ENCODE measurements at places on chromosomes 6 and 20.

- no peak for DNase-seq
Measured at GRCh38 chr6:164085091-164086075, 670.9 kb downstream of the QKI start.

- no peak for DNase-seq
Measured at GRCh38 chr6:56021943-56022342, 146.6 kb upstream of the BMP5 start.

GRCh38 chr6:148422085-148422484 is 79.4 kb downstream of the SASH1 start:
- DNase-seq: peak; percentile 98

DNA sequence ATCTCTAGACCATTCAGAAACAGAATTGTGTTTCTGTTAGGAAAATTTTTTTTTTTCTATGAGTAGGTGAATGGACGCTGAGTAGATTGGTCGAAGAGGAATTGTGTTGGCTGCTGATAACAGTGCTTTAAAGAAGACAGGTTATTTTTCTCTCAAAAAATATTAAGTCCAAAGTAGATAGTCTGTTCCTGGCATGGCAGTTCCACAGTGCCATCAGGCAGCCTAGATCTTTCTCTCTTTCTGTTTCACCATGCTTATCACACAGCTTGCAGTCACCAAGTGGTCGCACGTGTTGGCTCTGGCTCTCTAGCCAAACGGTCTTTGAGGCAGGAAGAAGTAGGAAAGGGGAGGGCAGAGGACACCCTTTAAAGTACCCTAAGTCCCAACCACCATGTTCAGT is 22.4 kb upstream of the SERINC3 start:
- DNase-seq: no peak

DNA sequence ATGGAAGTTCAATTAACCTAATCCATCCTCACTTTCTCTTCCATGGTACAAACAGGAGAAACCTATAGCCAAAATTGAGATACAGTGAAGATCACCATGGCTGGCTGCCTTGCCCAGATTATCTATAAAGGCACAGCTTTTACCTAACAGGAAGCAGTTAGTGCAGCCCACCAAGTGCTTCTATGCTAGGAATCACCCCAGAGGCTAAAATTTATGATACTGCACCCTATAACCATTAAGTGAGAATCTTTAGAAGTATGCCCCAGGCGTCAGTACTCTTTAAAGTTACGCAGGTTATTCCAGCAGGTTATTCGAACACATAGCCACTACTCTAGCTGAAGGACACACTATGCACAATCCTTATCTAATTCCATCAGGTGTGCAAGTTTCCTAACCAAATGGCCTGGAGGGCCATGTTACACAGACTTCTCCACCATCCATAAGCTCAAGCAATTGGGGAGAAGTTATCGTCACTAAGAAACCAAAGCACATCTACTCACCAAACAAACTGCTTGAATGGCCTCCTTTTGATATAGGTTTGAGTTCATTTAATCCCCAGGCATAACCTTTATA is 43.1 kb downstream of the MAN1A1 start:
- no peak for DNase-seq

GRCh38 chr6:136550330-136551071 is at the start of gene MAP7:
Gene MAP7, minus strand, starts transcription at chr6:136550422. Its CDS starts 14 bp downstream, at chr6:136550408.
- DNase-seq: peak; percentile 20

DNA sequence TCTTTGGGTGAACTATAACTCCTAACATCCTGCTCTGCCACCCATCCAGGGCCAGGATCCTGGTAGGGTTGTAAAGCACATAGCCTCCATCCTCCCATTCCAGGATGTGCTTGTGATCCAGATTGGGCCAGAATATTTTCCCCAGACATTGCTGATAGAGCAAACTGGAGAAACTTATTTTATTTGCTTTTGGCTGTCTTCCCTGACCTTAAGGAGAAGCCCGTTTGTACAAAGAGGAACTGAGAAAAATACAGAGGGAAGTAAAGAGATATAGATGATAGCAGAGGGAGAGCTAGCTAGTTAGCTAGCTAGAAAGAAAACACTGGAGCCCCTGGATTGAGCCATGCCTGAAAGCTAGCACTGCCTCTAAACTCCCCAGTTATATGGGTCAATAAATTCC is 9.0 kb upstream of the HDAC2 start:
- DNase-seq: no peak

- no peak for DNase-seq
Measured at GRCh38 chr6:40937491-40937890, 101.5 kb downstream of the UNC5CL start.

- DNase-seq: no peak
Measured at GRCh38 chr6:43186706-43187105, 4.7 kb downstream of the CUL9 start.

DNA sequence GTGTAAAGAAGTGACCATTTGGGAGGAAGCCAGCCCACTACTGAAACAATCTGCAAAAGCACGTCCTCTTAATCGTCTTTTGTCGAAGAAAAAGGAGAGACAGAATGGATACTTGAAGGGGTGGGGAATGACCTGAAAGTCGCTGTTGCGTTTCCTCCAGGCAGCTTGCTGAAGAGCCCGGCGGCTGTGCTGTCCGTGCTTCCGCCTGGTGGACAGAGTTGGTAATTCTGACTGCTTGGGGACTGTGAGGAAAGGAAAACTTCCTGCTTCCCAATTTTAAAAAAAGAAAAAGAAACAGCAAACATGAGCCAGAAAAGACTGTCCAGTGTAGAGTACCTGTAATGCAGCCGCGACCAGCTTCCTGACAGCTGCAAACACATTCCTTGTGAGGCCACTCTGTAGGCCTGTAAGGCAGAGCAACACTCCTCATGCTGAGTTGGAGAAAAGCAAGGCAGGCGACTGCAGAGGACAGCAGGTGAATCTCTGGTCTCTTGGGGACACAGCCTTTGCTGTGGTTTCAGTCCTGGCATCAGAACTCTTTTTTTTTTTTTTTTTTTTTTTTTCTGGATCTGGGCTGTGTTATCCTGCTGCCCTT is 251.1 kb upstream of the TBX18 start:
- DNase-seq: peak; percentile 65

DNA sequence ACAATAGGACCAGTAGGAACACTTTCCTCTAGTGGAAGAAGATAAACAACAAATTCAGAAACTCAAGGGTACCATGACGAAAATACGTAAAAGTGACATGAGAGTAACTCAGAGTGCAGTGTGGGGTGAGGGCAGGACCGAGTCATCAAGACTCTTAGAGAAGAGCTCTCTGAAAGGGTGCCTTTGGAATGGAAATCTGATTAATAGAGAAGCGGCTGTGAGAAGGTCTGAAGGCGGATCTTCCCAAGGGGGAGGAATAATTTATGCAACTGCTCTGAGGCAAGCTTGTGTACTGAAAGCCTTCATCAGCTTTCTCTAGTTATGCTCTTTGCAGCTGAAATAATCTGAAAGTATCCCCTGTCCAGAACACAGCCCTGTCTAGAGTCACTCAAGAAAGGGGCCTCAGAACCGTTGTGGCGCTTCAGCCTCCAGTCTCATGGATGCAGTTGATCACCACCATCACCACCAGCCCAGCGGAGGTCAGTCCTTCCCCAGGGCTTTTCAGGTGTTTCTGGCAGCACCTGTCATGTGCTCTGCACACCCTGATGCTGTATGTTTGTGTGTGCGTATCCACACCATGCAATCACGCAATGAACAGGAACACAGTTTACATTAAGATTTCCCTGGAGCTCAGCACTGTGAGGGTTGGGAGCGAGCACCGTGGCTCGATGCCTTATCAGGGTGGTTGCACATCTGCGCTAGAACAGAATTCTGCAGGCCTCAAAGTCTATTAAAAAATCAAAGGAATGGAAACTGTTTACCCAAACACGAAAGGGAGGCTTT is 396.5 kb downstream of the SMOC2 start:
- no peak for DNase-seq

DNA sequence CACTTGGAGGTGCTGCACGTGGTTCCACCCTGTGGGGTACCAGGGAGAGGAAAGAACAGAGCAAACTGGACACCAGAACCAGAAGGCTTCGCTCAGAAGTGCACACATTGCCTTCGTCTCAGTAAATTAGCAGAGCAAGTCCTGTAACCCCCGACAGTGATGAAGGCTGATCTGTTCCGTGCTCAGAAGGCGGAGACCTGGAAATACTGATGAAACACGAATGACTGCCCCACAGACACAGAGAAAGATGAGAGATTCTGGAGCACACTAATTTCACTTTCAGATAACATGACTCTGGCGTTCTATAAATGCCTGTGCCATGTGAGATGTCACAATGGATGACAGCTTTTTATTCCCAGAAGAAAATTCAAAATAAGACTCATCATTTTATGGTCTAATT is 44.2 kb upstream of the CCR6 start:
- no peak for DNase-seq

DNA sequence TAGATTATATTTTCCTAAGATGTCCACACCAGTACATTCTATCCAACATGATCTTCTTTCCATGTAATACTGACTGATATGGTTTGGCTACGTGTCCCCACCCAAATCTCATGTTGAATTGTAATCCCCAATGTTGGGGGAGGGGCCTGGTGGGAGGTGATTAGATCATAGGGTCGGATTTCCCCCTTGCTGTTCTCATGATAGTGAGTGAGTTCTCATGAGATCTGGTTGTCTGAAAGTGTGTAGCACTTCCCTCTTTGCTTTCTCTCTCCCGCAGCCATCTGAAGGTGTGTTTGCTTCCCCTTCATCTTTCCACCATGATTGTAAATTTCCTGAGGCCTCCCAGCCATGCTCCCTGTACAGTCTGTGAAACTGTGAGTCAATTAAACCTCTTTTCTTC is 12.2 kb upstream of the HBS1L start:
- no peak for DNase-seq

DNA sequence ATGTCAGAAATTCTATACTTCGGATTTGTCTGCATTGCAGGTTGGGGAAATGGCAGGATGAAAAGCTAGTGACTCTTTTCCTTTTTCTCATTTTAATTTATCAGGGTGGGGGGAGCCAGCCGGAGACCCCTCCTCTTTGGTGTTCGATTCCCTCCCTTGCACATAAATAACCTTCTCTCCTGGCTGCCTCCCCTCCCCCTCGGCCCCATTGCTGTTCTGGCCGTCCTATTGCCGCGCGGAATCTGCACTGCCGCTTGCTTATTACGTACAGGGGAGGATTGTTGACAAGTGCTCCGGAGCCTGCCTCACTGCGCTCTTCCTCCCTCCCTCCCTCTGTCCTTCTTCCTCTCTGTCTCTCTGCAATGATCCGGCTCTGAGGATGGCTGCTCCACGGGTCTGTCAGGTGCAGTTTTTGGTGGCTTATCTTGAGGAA is 154.7 kb downstream of the JARID2 start:
- DNase-seq: peak; percentile 71

DNA sequence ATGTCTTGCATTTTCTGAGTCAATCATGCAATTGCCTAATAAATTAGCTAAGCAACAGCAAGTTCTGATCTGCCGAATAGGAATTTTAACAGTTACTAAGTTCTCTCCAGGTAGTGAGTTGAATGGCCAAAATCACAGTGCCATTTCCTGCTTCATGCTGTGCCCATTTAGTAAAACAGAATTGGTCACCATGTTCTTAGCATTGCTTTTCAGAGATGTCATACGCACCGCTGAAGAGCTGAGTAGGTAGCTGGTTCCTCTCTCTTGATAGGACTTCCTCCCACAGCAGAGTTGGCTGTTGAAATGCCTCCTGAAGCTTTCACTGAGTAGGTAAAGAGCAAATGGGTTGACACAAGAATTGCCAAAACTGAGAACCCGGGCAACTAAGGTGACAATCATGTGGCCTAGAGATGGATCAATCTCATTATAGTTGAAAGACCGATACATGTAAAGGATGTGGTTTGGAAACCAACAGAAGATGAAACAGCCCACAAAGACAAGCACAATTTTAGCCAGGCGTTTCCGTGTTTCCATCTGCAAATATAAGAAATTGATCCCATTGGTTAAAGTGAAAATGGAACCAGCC is 57.1 kb upstream of the GJE1 start:
- no peak for DNase-seq

DNA sequence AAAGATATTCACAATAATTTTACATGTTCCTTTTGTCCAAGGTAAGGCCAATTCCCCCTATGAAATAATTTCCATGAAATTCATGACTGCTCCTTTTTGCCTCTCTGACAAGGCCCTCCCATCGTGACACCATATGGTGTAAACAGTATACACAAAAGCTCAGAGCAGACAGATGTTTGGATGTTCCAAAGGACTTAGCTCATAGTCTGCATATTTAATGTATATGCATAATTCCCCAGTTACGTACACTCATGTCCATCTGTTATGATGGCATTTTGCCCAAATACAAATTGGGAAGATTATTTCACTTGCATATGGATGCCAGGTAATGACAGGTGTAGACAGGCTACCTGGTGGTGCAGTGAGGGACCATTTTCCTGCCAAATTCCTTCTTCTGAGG is 376.5 kb downstream of the KHDRBS2 start:
- no peak for DNase-seq

DNA sequence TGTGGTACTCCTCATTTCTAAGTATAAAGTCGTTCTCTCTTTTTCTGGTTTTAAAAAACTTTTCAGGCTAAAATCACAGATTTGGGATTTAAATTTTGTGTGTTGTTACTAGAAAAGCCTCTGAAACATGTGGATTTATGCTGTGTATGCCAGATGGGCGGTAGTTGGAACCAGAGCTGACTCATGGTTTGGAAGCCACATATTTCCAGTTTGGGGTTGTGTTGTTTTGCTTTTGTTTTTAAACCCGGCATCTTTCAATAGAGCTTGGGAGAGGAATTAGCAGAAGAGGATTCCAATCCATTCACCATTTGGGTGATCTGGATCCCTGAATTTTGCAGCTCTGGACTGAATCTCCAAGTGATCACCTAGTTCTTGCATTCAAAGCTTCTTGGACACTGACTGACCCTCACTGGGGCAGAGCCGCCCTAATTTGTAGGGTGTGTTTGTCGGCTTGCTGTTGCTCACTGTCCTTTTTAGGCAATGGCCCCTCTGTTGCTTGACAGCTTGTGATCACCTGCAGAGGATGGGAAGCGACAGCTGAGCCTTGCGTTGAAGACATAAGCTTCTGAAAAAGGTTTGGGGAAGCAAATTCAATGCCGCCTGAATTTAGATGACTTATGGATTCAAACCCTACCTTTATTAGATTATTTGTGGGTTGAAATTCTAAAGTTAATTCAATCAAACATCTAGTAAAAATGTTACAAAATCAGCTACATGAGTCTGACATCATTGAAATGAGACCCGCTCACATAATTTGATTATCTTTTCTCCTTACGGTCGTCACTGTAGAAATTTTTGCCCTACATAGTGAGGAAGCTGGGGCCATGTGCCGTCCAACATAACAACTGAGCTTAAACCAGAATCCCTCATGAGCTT is 79.9 kb upstream of the CD83 start:
- DNase-seq: no peak

DNA sequence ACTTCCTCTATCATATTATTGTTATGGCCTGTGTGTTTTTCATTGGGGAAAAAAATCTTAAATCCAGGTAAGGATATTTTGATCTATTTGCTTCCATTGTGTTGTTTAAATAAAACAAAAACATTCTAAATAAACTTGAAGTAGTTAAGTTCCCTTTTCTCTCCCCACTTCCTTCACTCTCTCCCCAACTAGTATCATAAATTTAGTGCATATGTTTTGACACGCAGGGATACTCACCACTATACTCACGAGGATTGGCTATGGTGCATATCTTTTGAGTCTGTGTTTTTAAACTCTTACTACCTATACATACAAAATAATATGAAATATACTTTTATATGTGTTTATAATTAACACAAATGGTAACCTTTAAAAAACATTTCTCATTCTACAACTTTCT is 5.2 kb downstream of the TTLL9 start:
- DNase-seq: no peak

Data from SHP77 treated with DMSO at 0.1 percent for 48 hours (cell line).